ENCODE measurements at places on chromosomes 7 and 10. TPM values are rescaled to one million over a fixed set of nuclear protein-coding genes. Genes with fewer than 3 reads are reported as not detected.

GIMAP1 gene
- 0.26 TPM for total RNA-seq

STARD3NL gene
- 78.2 TPM for total RNA-seq

MAGI2 gene
- 4.6 TPM for total RNA-seq

SMKR1 gene
- total RNA-seq = not detected

TSPAN12 gene
- 2.2 TPM for total RNA-seq
